ENCODE measurements at places on chromosomes 12 and 14.

- DNase-seq = no peak
Measured at GRCh38 chr14:36845356-36846012, 183.8 kb downstream of the PAX9 start.

DNA sequence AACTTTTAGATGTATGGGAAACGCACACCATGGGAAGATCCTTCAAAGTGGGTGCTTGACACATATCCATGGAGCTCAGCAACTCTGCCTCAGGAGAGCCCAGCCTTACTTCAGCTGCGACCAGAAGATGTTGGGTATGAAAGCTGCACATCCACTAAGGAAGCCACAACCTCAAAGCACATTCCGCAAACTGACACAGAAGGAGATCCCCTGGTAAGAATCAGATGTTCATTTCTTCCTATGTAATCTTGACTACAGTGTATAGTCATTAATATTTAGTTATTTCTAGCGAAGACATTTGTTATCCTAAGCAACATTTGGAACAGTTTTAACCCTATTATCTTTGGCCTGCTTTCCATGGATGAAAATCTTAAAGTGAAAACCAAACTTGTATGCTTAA is 374.2 kb downstream of the NAV3 start:
- DNase-seq = no peak

DNA sequence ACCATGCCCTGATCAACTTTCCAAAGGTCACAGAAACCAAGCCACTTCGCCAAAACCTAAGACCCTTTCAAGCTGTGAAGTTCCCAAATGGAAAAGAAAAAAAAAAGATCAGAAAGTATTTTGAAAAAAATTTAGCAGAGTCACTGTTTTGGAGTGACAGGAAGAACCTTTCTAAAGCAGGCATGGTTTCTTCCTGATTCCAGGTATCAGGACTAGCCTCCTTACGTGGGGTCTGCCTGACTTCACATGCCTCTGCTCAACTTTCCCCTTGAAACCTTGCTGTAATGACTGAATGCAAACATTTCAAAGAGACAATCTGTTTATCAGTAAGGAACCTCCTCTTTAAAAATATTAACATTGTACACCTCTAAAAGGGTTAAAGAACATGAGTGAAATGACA is 9.5 kb downstream of the CORO1C start:
- DNase-seq = no peak

DNA sequence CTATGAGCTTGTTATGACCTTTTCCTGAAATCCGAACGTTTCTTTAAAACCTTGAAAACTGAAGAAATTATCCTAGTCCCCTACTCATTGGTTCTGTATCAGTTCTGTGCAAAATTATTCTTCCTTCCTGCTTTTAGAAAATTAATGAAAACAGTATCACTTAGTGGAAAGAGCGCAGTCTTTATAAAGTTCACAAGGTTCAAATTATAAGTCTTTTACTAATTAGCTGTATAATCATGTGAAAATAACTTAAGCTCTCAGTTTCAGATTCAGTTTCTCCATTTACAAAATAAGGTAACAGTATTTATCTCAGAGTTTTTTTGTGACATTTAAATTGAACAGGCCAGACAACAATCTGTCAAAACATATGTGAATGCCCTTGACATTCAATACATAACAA is 306.1 kb downstream of the ADAMTS20 start:
- DNase-seq = no peak

DNA sequence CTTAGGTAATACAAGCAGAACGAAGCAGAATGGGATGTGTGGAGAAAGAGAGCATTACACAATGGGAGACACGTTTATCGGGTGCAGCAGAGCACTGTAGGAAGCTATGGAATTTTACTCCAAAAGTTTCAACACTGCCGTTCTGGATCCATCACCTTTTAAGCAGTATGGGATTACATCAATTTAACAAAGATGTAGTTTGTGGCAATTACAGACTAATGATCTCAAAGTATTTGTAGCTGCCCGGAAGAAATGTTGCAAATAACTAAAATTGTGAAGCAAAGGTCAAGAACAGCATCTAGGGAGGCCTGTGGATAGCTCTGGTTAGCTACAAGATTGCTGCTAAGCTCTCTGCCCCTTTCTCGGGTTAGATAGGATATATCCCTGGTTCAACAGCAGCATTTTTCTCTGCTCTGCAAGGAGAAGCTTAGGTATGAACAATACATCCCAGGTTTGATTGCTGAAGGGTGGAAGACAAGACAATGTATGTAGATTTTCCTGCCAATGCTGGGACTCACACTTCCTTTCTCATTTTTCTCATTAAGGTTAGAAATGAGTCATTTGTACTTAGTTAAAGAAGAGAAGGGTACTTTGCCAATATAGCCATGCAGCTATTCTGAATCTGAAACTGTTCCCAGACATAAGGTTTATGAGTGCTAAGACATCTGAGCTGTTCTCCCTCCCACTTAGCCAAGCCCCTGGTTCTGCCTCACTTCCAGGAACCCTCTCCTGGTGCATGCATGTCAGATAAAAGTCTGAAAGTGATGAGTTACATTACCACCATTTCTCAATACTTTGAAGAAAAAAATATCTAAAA is 75.0 kb upstream of the HIF1A start:
- DNase-seq = no peak

GRCh38 chr12:115032521-115032920 is 348.5 kb upstream of the TBX3 start:
- no peak for DNase-seq

DNA sequence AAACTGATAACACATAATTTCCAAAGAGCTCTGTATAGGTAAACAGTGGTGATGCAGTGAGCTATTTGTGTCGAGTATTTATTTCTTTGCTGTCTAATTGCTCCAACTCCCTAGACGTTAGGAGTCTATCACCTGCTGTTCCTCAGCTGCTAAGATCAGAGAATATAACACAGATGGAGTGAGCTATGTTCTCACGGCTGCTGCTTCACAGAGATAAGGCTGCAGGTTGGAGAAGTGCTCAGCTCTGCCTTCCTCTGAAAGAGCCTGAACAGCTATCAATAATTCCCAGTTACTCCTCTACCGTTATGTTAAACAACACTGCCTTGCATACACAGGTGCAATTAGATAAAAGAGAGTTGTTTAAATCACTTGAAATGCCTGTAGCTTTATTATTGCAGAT is 103.2 kb upstream of the MDGA2 start:
- no peak for DNase-seq

All from inflammatory macrophage (primary cell).